Amniotic epithelial cell (primary cell): ENCODE measurements at places on chromosomes 16 and 17.

GRCh38 chr17:55829995-55830612 lies 79.3 kb downstream of the PCTP start:
- DNase-seq = no peak

GRCh38 chr17:74307984-74308773 lies 17.8 kb upstream of the KIF19 start:
- DNase-seq = no peak

- DNase-seq = no peak
Measured at GRCh38 chr17:61799812-61800484, 63.4 kb downstream of the BRIP1 start.

DNA sequence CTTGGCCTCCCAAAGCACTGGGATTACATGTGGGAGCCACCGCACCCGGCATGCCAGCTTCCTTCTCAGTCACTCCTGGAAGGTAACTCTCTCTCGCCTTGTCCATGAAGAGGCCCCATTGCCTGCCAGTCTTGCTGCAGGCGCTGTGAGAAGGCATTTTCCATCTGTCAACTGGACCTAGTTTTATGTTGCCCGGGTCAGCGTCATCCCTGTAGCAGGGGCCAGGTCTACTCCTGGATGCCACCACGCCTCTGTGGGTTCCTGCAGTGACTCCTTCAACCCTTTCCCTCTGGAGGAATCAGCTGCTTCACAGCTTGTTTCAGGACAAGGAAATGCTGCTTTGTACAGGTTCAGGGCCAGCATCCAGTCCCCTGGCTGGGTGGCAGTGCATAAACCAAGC lies 2.6 kb upstream of the NLRC3 start:
- no peak for DNase-seq

DNA sequence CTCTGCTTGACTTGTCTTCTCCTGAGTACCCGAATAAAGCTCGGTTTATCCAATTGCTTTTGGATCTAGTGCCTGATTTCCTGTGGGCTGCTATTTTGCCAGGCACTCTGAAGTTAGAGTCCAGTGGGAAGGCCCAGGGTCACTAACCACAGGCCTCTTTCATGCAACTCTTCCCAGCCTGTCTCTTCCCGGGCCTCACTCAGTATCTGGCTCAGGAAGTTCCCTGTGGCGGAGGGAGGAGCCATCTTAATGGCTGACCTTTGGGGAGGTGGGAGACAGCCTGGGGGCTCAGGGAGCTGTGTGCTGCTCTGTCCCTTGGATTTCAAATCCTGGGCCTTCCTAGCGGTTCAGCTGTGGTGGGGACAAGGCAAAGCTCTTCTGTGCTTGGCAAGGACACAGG lies 328.5 kb downstream of the SLC39A11 start:
- no peak for DNase-seq

DNA sequence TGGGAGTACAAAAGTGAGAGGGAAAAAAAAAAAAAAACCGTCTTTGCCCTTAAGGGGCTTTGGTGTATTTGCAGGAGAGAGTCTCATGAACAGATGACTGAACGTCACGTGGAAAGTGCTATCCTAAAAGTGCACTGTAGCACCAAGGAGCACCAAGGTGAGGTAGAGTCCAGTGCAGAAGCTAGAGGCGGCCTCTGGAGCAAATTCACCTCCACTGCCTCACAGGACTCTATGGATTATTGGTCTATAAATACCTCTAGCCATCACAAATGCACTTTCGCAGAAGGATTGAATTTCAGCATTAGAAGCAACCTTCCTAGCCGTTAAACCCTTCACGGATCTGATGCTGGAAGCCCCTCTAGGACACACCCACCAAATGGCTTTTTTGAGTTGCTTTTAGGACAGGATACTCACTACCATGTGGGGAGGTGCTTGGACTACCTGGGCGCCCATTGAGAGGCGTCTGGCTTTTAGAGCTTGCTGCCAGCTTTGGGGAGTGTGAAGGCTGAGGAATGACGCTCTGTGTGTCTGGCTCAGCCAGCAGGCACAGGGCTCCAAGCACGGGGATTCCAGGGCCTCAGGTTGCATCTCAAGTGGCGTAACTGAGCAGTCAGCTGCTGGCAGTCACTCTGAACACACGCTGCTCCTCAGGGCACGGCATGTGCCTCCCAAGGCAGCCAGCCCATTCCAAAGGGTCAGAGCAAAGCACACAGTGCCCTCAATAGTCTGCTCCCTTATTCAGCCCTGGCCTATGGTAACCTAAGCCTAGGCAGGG lies 52.7 kb downstream of the CDRT4 start:
- DNase-seq = peak; percentile 16

DNA sequence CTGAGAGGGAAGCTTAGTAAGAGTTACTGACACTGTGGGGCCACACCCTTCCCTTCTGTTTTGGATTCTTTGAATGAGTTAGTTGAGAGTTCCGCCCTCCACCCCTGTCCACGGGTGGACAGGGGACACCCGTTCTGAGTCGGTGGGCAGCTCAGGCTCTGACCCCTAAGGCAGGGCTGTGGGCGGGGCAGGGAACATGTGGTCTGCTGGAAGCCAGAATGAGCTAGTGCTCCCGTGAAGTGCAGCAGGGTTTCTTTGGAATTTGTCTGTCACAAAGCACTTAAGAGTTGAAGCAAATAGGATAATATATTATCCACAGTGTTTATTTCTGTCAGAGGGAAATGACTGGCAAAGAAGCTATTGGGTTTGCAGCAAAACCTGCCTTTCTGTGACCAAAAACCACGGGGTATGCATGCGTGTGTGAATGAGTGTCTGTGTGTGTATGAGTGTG lies 90.1 kb downstream of the CLEC16A start:
- no peak for DNase-seq

DNA sequence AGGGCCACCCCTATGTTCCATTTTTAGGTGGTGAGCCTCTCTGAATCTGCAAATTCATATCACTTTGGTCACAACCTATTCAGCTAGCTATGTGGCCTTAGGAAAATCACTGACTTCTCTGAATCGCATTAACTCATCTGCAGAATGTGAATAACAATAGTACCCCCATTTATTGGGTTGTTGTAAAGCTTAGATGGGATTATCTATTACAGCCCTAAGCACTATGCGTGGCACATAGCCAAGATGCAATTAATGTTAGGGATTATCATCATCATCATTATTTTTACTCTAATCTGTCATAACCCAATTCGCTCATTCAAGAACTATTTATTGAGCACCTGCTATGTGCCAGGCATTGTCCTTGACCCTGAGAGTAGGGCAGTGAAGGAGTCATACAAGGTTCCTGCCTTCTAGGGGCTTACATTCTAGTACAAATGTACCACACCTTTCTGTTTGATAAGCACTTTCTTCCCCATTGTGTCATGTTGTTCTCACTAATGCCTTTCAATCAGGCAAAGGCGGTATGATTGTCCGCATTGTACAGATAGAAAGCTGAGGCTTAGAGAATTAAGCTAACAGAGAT lies 38.5 kb downstream of the CHD9 start:
- no peak for DNase-seq

DNA sequence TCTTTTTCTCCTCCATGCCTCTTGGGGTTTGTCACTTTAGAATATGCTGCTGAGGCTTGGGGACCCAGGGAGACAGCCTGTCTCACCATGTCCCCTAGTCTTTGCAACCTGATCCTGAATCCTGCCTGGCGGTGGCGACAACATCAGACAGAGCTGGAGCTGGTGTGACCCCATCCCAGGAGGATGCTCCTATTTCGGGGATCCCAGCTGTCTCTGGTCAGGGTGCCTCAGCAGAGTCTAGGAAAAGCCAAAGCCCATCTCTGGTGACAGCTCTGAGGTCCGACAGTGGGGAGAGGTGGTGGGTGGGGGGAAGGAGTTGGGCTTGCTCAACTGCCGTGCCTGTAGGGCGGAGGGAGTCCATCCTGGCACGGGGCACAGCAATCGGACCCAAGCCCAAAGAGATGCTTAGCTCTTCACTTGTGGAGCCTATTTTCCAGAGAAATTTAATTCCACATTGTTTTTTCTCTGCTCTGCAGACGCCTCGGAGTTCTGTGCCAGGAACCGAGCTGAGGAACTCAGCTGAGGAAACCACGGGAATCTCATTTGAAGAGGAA lies 10.3 kb upstream of the TNS4 start:
- DNase-seq = no peak

DNA sequence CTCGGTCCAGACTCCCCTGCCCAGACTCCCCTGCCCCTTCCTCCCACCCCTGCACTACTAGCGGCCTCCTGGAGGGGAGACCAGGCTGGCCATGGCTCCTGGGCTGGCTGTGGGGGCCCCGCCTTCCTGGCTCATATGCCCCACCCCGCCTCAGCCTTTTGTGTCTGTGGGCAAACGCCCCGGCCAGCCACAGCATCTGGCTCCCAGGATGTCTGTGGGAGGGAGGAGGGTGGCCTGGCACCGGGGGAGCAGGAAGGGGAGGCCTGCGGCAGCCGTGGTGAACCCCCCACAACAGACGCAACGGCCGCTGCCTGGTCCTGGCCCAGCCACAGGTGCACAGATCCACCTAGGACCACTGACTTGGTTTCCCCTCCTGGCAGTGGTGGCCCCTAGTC lies 32.9 kb downstream of the BAHCC1 start:
- DNase-seq = no peak

GRCh38 chr16:55398762-55399161 lies 74.8 kb downstream of the IRX6 start:
- no peak for DNase-seq

- DNase-seq = no peak
Measured at GRCh38 chr17:44778656-44779210, 19.9 kb downstream of the ADAM11 start.

GRCh38 chr16:50611995-50612848 lies 64.0 kb downstream of the NKD1 start:
- DNase-seq = no peak

DNA sequence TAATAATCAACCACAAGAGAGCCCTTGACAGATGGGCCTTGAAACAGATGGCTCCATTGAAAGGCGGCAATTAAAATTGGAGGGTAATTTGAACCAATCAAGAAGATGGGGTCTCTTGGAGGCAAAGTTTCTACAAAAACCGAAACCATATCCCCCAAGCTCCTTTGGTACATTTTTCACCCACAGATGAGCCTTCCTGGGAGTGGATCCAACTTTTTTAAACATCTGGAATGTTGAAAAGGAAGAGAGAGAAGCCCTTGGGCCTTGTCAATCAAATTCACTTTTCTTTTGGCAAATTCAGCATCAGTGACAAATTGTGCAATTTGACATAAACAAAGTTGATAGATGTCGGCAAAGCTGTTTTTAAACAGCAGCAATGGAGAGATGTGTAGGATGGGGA lies 13.2 kb upstream of the NUP93 start:
- DNase-seq = no peak

- peak; percentile 53 for DNase-seq
Measured at GRCh38 chr16:56825826-56826225, 39.2 kb upstream of the SLC12A3 start.

GRCh38 chr16:74169066-74169465 lies 127.5 kb upstream of the PSMD7 start:
- no peak for DNase-seq

GRCh38 chr17:39132192-39132610 lies 19.2 kb downstream of the PLXDC1 start:
- DNase-seq = peak; percentile 83

DNA sequence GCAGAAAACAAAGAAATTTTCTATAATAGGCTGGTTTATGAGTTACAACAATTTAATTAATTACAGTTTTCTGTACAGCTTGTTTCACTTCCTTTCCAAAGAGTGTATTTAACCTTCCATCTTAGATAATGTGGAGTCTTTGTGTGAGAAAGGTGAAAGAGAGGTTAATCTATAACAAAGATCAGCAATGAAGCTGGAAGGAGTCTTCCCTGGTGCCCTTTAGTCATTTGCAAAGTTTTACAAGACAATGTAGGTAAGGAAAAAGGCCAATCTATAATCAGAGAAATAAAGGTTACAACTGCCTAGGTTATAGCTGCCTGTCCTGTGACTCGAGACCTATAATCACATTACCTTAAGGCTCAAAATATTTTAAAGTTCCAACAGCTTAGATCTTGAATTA lies 142.0 kb downstream of the ZNF18 start:
- no peak for DNase-seq

DNA sequence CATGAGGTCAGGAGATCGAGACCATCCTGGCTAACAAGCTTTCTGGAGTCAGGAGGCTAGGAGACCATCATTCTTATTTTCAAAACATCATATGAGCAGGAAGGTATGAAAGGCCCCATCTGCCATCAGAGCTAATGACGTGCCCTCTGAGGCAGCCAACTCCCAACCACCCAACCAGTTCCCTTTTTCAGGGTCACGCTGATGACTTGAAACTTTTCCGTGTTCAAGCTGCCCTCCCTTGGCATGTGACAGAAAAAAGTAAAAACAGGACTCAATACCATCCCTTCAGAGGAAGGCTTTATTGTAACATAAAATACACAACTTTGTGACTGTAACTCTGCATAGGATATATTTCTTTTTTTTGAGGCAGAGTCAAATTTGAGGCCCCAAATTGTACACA lies 4.6 kb upstream of the GHDC start:
- DNase-seq = no peak
